CD4-positive, alpha-beta T cell treated with Interleukin-4 for 4 hours (primary cell): ENCODE measurements at places on chromosomes 5 and 9.

- DNase-seq = peak; percentile 90
Observed at GRCh38 chr9:96009690-96010472, 134.4 kb downstream of the ERCC6L2 start.

- no peak for DNase-seq
Observed at GRCh38 chr5:154333016-154333415, 112.8 kb upstream of the SAP30L start.

DNA sequence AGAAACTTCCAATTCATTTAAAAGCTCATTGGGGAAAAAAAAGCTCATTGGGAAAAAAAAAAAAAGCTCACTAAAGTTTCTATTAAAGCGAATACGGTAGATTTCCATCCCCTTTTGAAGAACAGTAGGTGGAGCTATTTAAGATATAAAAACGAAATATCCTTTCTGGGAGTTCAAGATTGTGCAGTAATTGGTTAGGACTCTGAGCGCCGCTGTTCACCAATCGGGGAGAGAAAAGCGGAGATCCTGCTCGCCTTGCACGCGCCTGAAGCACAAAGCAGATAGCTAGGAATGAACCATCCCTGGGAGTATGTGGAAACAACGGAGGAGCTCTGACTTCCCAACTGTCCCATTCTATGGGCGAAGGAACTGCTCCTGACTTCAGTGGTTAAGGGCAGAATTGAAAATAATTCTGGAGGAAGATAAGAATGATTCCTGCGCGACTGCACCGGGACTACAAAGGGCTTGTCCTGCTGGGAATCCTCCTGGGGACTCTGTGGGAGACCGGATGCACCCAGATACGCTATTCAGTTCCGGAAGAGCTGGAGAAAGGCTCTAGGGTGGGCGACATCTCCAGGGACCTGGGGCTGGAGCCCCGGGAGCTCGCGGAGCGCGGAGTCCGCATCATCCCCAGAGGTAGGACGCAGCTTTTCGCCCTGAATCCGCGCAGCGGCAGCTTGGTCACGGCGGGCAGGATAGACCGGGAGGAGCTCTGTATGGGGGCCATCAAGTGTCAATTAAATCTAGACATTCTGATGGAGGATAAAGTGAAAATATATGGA is at the start of gene PCDHGA12:
Gene PCDHGA12, plus strand, starts transcription at position 176 of the 782 bp plus-strand sequence. Its CDS starts 253 bp downstream, at position 429.
- DNase-seq = no peak

GRCh38 chr9:69905286-69905685 is 84.7 kb downstream of the CFAP95 start:
- DNase-seq = no peak

GRCh38 chr5:15450473-15450872 is 49.5 kb upstream of the FBXL7 start:
- DNase-seq = no peak

DNA sequence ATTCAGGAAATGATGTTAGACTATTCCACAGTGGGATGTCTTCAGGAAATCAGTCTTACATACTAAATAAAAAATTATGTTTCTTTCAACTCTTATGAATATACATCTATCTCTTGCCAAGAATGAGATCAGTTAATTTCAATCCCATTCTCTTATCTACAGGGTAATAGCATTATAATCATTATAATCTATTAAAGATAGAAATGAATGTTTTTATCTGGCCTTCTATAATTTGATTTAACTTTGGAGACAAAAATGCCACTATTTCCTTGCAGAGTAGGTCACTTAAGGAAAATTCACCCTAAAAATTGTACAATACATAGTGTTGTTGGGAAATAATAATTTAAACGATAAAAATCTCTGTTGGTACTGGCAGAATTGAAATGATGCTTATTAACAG is 96.4 kb downstream of the HOMER1 start:
- DNase-seq = no peak

GRCh38 chr9:71740199-71740598 is 28.1 kb downstream of the CEMIP2 start:
- no peak for DNase-seq

GRCh38 chr5:88090506-88090905 is 178.1 kb downstream of the TMEM161B start:
- no peak for DNase-seq

DNA sequence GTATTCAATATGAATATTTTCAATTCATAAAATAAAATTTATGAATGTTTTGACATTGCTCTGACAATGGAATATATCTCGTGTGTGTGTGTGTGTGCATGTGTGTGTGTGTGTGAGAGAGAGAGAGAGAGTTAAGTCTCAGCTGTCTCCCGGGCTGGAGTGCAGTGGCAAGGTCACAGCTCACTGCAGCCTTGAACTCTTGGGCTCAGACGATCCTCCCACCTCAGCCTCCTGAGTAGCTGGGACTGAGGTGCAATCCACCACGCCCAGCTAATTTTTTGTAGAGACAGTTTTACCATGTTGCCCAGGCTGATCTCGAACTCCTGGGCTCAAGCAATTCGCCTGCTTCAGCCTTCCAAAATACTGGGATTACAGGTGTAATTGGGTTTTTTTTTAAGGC is 16.1 kb downstream of the G3BP1 start:
- no peak for DNase-seq

GRCh38 chr5:146048994-146049703 is 56.2 kb downstream of the PLAC8L1 start:
- no peak for DNase-seq

- DNase-seq = no peak
Observed at GRCh38 chr9:137433916-137434431, 7.2 kb downstream of the ENTPD8 start.

GRCh38 chr5:160524827-160525226 is 103.2 kb downstream of the PTTG1 start:
- no peak for DNase-seq

GRCh38 chr5:42745856-42746255 is 10.8 kb upstream of the CCDC152 start:
- DNase-seq = no peak

- DNase-seq = no peak
Observed at GRCh38 chr5:123094237-123094918, 5.3 kb downstream of the PRDM6 start.

DNA sequence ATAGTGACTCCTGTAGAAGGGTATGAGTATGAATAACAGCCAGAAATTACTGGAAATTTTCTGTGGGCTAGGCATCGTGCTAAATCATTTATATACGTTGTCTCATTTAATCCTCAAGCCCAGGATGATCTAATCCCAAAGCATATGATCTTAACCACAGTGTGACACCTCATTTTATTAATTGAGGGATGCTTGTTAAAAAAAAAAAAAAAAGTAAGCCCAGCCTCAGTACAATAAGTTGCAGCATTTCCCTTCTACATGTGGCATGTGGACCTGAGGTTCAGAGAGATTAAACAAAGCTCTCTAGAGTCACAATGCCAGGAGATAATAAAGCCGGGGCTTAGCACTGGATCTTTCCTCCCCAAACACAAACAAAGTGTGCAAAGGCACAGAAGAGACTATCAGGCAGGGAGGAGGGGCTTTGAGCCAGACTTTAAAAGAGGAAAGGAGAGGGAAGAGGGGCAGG is 49.5 kb downstream of the KLF4 start:
- no peak for DNase-seq
